ENCODE measurements at places on chromosomes 12 and 14.

DNA sequence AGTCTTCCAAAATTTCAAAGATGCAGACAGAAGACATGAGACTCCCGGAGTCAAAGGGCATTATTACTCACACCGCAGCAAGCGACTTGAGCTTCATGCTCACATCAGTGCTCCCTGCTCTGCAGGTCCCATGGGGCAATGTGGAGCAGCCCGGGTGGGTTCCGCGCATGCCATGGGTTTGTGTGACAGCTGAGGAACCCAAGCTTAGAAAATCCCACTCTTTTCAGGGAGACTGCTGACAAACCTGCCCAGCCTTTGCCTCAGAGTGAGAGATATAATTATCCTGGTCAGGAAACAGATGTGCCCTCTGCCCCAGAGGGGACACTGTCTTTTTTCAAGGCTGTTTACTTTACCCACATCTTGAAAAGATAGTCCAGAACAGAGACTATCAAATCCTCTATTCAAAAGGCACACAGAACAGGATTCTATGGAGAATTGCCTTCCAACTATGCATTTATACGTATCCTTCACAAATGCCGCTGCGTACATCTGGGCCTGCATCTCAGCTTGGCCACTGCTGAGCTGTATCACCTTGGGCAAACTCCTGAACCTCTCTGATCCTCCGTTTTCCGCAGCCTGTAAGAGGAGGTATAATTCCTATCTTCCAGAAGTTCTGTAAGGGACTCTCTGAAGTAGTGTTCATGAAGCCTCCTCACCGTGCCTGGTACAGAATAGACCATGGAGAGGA is 16.0 kb downstream of the C14orf132 start:
- DNase-seq, result no peak

DNA sequence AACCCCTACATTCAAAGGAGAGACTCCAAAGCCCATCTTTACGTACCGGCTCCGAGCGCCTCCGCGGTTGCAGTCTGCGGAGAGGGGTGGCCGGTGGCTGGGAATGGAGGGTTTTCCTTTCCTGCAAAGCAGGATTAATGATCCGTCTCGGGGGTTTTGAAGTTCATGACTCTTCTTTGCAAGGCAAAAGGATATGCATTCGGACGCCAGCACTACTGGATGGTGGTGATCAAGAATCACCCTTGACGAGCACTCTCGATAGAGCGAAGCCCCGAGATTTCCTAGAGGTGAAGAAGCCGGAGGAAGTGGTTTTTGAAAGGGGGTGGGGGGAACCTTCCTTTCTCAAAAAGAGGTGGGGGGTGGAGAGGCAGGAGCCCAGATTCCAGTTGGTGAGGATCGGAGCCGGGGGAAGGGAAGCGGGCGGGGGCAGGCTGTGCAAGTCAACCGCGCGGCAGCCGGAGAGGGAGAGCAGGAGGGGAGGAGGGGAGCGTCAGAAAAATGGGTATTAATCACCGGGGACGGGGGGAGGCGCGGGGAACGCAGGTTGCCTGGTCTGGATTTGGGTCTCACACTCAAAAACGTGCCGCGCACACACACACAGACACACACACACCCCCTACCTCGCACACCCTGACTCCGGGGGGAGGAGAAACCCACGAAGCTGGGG is at the start of gene GRIN2B:
TSS of gene GRIN2B (minus strand) at position 307 of the 667 bp plus-strand sequence. CDS start 115,394 bp downstream, outside the sequence.
- DNase-seq, result peak; percentile 80

GRCh38 chr14:32697704-32698103 is 241.0 kb upstream of the NPAS3 start:
- DNase-seq, result no peak

DNA sequence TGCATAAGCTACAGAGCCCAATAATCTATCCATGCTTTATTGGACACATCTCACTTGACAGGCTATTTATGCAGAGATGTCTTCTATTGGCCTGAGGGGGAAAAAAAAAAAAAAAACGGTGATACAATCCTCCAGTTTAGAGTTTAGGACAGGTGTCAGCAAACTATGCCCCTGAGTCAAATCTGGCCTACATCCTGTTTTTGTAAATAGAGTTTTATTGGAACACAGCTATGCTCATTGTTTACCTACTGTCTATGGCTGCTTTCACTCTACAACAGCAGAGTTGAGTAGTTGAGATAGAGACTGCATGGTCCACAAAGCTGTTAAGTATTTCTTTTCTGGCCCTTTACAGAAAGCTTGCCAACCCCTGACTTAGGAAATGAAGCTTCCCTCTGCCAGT is 403.1 kb downstream of the C12orf75 start:
- no peak for DNase-seq

GRCh38 chr14:58364316-58364715 is 31.4 kb upstream of the TOMM20L start:
- no peak for DNase-seq

DNA sequence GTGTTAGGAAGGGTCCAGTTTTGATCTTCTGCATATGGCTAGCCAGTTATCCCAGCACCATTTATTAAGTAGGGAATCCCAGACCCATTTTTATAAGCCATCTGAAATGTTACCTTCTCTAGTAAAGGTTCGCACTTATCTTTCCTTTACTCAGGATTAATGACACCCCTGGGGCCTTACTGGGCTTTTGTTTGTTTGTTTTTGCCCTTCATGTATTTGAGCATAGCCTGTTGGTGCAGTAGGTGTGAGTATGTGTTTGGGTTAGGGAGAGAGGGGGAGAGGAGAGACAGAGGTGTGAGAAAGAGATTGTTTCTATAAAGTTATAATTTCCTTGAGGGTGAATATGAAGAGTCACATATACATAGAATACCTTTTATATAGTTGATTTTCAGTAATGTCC is 96.9 kb downstream of the AKAP6 start:
- DNase-seq, result no peak

DNA sequence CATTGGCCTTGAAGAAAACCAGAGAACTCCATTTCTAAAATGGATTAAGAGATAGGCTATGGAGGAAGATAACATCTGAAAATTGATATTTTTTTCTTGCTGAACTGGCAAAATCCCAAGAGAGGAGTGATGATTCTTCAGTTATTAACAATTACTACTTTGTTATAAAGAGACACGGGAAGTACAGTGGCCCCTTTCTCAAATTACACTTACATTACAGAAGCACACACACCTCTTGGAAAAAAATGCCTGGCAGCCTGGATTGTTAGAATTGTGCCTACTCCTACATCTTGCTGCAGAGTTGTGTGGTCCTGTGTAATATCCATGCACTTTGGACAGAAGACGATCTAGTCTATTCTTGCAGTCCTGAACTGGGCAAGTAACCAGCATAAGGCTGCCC is 71.7 kb downstream of the TGFB3 start:
- no peak for DNase-seq

- no peak for DNase-seq
These were observed 74.7 kb downstream of the PIWIL1 start for GRCh38 chr12:130412384-130412783.

DNA sequence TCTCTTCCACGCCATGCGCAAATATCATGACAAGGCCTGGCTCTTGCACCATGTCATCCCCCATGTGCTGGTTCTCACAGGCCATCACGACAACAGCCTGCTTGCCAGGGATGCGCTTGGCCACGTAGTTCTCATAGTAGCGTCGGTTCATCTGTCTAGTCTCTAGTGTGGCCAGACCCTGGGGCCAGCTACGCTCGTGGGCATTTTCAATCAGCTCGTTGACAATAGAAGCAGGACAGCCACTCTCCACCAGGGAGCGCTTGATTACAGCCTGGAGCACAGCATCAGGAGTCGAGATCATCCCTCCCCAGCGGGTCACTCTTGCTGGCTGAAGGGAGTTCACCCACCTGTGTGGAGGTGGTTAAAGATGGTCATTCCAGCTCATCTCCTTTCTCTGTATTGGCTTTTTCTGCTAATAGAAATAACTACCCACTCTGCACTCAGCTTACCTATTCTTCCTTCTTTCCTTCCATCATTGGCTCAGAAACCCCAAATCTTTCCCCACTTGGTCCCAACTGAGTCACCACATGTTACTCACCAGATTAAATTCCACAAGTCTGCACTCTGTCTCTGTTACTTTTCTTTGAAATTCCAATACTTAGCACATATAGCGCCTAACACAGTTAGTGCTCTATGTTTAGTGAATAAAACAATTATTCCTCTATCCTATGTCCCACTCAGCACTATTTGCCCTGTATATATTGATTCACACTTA is 15.1 kb downstream of the RNF41 start:
- DNase-seq, result peak; percentile 72

- DNase-seq, result no peak
These were observed 305.3 kb downstream of the SLC6A15 start for GRCh38 chr12:84607170-84607819.

All from eye (tissue), 1 donor.